ENCODE measurements at places on chromosomes 11 and 22.

DNA sequence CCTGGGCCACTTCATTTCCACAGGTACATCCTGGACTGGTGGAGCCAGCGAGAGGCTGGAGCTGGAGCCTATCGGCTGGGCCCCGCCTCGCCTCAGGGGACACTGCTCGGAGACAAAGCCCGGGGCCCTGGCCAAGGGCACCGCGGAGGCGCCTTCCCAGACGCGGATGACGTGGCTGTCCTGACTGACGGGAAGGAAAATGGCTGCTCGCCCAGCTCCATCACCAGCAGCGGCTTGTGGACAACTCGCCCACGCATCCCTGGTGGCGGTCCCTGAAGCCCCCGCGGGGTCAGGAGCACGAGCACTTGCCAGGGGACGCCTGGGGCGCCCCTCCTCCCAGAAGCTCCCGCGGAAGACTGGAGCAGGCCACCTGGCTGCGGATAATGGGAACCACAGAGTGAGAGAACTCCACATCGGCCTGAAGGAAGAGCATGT lies 49.6 kb downstream of the CECR2 start:
- H3K4me3 ChIP-seq: no peak overlapping the region
- no peak for DNase-seq
- peaks cover 32% of the 10 kb centered on the region for H3K27me3 ChIP-seq
- H3K36me3 ChIP-seq: peaks cover 6% of the 10 kb centered on the region

- H3K27ac ChIP-seq: no peak overlapping the region
- peaks cover 2% of the 10 kb centered on the region for H3K36me3 ChIP-seq
- no peak overlapping the region for H3K4me3 ChIP-seq
- peaks cover 21% of the 10 kb centered on the region for H3K27me3 ChIP-seq
Observed at GRCh38 chr11:131685206-131685605, 314.8 kb downstream of the NTM start.

GRCh38 chr22:33747576-33748180 lies 172.6 kb downstream of the LARGE1 start:
- no peak for DNase-seq
- H3K27ac ChIP-seq: no peak overlapping the region

GRCh38 chr11:115183830-115184229 lies 320.4 kb downstream of the CADM1 start:
- no peak for DNase-seq
- no peaks in the 10 kb centered on the region for H3K36me3 ChIP-seq
- H3K4me3 ChIP-seq: no peak overlapping the region
- no peaks in the 10 kb centered on the region for H3K4me1 ChIP-seq

DNA sequence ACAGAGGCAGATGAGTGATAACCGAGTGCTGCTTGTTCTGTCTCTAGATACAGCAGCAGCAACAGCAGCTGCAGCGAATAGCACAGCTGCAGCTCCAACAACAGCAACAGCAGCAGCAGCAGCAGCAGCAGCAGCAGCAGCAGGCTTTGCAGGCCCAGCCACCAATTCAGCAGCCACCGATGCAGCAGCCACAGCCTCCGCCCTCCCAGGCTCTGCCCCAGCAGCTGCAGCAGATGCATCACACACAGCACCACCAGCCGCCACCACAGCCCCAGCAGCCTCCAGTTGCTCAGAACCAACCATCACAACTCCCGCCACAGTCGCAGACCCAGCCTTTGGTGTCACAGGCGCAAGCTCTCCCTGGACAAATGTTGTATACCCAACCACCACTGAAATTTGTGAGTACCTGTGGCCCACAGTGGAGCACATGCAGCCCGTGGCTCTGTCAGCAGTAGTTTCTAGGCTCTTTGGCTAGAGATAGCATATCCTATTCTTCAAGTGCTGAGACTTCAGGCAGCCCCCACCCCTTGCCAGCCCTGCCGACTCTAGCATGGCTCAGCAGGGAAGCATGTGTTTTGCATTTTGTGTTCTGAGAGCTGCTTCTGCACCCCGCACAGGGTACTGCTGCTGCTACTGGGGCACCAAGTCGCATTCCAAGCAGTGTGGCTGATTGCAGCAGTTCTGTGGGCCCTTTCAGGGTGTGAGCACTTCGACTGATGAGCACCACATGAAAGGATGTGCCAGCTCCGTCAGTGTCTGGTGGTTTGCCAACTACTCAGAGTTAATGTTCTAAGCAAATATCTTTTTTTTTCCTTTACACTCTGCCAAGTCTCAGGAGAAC lies 59.2 kb downstream of the MED15 start:
- peak overlapping the region; percentile 86 for H3K4me3 ChIP-seq
- H3K4me1 ChIP-seq: peaks cover 57% of the 10 kb centered on the region
- no peaks in the 10 kb centered on the region for H3K27me3 ChIP-seq
- peak; percentile 33 for DNase-seq
- peaks cover 4% of the 10 kb centered on the region for H3K36me3 ChIP-seq

- no peaks in the 10 kb centered on the region for H3K27me3 ChIP-seq
- no peak overlapping the region for H3K4me3 ChIP-seq
- DNase-seq: no peak
- peaks cover 7% of the 10 kb centered on the region for H3K36me3 ChIP-seq
- H3K4me1 ChIP-seq: peaks cover 9% of the 10 kb centered on the region
Observed at GRCh38 chr22:20404881-20405280, 10.9 kb downstream of the ZNF74 start.

- H3K4me1 ChIP-seq: peaks cover 10% of the 10 kb centered on the region
- no peak overlapping the region for H3K27ac ChIP-seq
- DNase-seq: no peak
- peaks cover 2% of the 10 kb centered on the region for H3K36me3 ChIP-seq
- H3K4me3 ChIP-seq: no peak overlapping the region
Observed at GRCh38 chr22:35638410-35638809, 9.8 kb upstream of the APOL6 start.

DNA sequence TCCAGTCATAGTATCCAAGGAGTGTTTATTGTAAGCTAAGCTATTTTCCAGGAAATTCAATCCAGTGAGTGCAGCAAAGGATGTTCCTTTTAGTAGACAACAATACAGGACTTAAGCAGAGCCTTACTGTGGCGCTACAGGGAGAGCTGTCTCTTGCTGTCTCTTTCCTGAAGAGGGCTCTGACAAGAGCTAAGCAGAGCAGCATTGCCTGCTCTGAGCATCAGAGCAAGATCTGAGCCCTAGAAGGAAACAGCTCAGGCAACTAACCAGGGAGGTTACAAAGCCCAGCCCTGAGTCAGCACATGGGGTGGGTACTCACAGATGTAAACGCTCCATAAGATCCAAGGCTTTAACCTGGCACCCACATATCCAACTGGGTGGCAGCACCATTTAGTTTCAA lies 8.0 kb downstream of the LAYN start:
- no peak overlapping the region for H3K4me3 ChIP-seq
- no peak overlapping the region for H3K27ac ChIP-seq
- no peaks in the 10 kb centered on the region for H3K36me3 ChIP-seq

- H3K27me3 ChIP-seq: peaks cover 56% of the 10 kb centered on the region
- H3K36me3 ChIP-seq: no peaks in the 10 kb centered on the region
- no peak for DNase-seq
Observed at GRCh38 chr11:11420191-11420898, 67.3 kb upstream of the CSNK2A3 start.

DNA sequence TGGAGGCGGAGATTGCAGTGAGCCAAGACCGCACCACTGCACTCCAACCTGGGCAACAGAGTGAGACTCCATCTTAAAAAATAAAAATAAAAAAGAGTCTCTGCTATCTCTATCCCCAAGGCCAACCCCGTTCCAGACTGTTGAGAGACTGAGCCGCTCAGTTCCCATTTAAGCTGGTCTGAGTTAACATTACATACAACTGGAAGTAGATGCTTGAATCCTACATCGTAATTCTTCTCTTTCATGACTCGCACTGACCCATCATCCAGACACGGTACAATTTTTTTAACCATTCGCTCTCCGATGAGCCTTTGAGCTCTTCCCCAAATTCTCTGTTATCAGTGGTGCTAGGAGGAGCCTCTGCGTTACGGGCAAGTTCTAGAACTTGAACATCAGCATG lies 4.9 kb upstream of the CYTH4 start:
- peaks cover 3% of the 10 kb centered on the region for H3K36me3 ChIP-seq
- H3K4me1 ChIP-seq: peaks cover 17% of the 10 kb centered on the region
- no peak overlapping the region for H3K4me3 ChIP-seq
- no peaks in the 10 kb centered on the region for H3K27me3 ChIP-seq
- DNase-seq: no peak
- no peak overlapping the region for H3K27ac ChIP-seq
